ENCODE measurements at places on chromosomes 13 and 19. TPM values are rescaled to one million over a fixed set of nuclear protein-coding genes. Genes with fewer than 3 reads are reported as not detected.

WDR88 gene
- total RNA-seq, result not detected

APOE gene
- 333 TPM for total RNA-seq

IRGC gene
- total RNA-seq, result not detected

GCDH gene
- total RNA-seq, result 30.2 TPM

PGLYRP1 gene
- total RNA-seq, result not detected

KIR3DL2 gene
- total RNA-seq, result not detected

PPP1R37 gene
- total RNA-seq, result 19.6 TPM

NLRP4 gene
- not detected for total RNA-seq

NLRP5 gene
- total RNA-seq, result not detected

ZNF730 gene
- not detected for total RNA-seq
